ENCODE measurements at places on chromosomes 6 and 20.
A peak's percentile ranks its signal among the peaks of the same experiment; 100 is the strongest.

- H3K36me3 ChIP-seq = peaks cover 6% of the 10 kb centered on the region
- no peak overlapping the region for H3K4me3 ChIP-seq
- H3K27ac ChIP-seq = no peak overlapping the region
- H3K27me3 ChIP-seq = no peaks in the 10 kb centered on the region
Measured at GRCh38 chr20:36988494-36988966, 37.0 kb upstream of the SAMHD1 start.

GRCh38 chr6:136527831-136528230, 22.4 kb downstream of the MAP7 start:
- DNase-seq = no peak
- no peak overlapping the region for H3K27ac ChIP-seq
- no peaks in the 10 kb centered on the region for H3K27me3 ChIP-seq
- no peaks in the 10 kb centered on the region for H3K36me3 ChIP-seq
- no peak overlapping the region for H3K4me3 ChIP-seq

GRCh38 chr6:94350833-94351232, 931.5 kb upstream of the EPHA7 start:
- no peak overlapping the region for H3K4me3 ChIP-seq
- no peaks in the 10 kb centered on the region for H3K36me3 ChIP-seq
- no peak overlapping the region for H3K27ac ChIP-seq

DNA sequence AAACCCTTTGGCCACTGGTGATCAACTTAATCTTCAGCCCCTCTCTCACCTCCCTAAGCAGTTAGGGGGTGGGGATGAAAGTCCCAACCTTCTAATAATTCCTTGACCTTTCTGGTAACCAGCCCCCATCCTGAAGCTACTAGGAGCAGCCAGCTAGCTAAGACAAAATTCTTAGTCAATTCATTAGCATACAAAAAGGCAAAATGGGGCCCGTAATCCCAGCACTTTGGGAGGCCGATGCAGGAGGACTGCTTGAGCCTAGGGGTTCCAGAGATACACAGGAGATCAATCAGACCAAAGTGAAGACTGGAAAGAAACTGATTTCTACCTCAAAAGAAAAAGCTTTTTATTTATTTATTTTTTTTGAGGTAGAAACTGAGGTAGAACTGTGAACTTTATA, 1.8 kb downstream of the ASCC3 start:
- H3K27me3 ChIP-seq = no peaks in the 10 kb centered on the region
- peaks cover 33% of the 10 kb centered on the region for H3K4me1 ChIP-seq
- peak overlapping the region; percentile 29 for H3K4me3 ChIP-seq
- no peaks in the 10 kb centered on the region for H3K36me3 ChIP-seq
- no peak for DNase-seq

DNA sequence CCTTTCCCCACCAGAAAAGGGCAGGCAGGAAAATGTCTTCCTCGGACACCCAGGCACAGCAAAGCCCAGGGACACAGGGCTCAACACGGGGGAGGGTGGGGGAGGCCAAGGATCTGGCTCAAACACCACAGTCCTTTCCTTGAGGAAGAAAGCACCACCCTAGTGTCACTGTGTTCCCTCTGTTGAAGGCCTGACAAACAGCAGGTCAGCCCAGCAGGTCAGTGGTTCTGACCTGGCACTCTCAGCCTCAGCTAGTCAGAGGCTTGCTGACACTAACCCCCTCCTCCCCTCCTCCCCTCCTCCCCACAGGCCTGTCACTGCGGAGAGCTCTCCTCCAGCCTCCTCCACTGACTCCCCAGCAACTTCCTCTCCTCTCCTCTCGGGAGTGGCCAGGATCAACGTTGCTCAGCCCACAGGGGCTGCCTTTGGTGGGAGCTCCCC, 239.6 kb downstream of the LRFN2 start:
- H3K27ac ChIP-seq = no peak overlapping the region
- DNase-seq = peak; percentile 21
- H3K4me1 ChIP-seq = no peaks in the 10 kb centered on the region
- H3K4me3 ChIP-seq = no peak overlapping the region
- no peaks in the 10 kb centered on the region for H3K36me3 ChIP-seq
